ENCODE measurements at places on chromosomes 2 and 18.
A peak's percentile ranks its signal among the peaks of the same experiment; 100 is the strongest.

- DNase-seq: peak; percentile 20
Measured at GRCh38 chr2:18752667-18753422, 163.5 kb upstream of the NT5C1B start.

DNA sequence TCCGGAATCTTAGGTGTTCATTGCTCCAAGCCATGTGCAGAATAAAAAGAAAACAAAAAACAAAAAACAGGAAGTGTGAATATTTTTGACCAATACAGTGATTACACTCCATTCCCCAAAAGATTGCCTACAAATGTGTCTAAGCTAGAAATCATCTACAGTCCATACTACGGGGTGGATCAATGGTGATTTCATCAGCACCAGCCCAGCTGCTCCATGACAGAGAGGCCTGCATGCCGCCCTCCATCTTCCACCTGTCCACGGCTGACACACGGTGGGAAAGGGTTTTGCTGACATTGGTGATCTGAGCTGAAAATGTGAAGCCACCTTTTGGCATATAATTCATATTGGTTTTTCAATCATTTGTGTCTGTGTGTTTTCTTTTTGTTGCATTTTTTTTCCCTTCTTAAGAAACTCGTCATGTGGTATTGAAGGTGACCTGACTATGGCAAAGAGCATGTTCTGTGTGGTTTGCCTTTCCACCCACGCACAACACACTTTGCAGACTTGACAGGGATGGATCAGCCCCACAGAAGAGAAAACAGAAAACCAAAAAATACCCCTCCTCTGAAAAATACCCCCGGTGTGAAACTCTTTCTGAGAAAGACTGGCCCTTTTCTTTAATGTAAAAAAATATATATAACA, 533.1 kb downstream of the RNF144A start:
- no peak for DNase-seq

- no peak for DNase-seq
Measured at GRCh38 chr18:55266981-55267380, 307.7 kb upstream of the CCDC68 start.

DNA sequence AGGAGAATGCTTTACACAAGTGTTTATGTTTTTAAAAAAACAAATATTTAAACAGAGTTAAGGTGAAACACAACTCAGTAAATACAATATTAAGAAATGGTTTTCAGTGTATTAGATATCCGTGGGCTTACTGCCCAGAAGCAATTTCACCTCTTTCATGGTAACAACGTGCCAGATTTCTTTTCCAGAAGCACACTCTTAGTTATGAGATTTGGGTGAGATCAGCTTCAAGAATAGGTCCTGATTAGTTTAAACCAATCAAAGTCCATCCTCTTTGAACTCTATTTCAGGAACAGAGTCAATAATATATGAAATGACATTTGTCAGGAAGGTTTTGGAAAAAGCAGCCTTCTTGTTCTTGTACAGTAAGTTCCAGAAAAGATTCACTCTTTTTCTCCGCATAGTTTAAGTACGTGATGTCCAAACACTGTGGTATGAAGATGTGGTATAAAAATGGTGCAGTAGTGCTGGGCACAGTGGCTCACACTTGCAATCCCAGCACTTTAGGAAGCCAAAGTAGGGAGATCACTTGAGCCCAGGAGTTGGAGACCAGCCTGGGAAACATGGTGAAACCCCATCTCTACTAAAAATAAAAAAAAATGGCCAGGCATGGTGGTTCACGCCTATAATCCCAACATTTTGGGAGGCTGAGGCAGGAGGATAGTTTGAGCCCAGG, 14.7 kb downstream of the USP34 start:
- DNase-seq: peak; percentile 18

DNA sequence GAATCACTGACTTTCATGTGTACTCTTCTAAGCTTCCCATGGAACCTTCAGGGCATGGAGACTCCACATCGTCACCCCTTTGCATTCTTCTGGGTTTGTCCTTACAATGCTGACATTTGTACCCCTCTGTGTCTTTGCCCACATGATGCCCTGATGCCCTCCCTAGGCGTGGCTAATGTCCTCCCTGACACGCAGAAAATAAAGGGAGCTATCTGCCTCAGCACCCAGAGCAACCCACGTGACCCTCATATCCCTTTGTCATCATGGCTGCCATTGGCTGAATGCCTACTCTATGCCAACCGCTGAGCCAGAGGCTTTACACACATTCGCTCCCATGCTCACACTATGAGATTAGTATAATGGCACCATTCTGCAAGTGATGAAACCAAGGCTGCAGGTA, 86.4 kb upstream of the KLHL29 start:
- DNase-seq: no peak

GRCh38 chr2:160111951-160112798, 49.8 kb upstream of the PLA2R1 start:
- DNase-seq: no peak

GRCh38 chr2:176793792-176794191, 418.8 kb upstream of the HNRNPA3 start:
- DNase-seq: no peak

Measured in NCI-H2081 (cell line).